Aorta (tissue), 5 donors: ENCODE measurements at places on chromosomes 6 and 20.

DNA sequence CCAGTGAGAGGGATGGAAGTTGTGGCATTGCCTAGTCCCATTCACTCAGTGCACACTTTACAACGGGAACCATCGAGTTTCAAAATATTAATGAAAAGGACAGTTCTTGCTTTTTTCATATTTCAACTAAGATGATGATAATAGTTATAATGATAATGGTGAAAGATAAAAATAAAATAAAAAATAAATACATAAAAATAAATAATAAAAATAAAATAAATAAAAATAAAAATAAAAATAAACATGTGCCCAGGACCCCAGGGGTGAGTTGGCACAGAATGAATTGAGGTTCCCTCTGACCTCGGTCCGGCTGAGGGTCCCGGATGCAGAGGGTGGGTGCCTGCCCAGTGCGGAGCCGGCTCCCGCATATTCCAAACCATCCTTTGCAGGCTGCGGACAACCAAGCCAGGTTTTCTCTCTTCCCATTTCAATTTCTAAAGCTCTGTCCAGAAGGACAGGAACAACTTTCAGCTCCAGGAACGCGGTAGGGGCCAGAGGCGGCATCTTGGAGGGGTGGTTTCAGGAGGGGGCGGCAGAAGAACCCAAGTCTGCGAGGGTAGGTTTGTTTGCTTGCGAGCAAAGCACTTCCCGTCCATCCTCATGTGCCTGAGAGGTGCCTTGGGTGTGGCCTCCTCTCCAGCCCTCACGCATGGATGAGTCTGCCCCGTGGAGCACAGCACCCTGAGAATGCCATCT lies 236.8 kb downstream of the DLL1 start:
- DNase-seq, result no peak

GRCh38 chr6:147855803-147856482 lies 347.5 kb downstream of the SAMD5 start:
- DNase-seq, result no peak

GRCh38 chr6:33623895-33624381 lies 2.8 kb downstream of the ITPR3 start:
- DNase-seq, result no peak

DNA sequence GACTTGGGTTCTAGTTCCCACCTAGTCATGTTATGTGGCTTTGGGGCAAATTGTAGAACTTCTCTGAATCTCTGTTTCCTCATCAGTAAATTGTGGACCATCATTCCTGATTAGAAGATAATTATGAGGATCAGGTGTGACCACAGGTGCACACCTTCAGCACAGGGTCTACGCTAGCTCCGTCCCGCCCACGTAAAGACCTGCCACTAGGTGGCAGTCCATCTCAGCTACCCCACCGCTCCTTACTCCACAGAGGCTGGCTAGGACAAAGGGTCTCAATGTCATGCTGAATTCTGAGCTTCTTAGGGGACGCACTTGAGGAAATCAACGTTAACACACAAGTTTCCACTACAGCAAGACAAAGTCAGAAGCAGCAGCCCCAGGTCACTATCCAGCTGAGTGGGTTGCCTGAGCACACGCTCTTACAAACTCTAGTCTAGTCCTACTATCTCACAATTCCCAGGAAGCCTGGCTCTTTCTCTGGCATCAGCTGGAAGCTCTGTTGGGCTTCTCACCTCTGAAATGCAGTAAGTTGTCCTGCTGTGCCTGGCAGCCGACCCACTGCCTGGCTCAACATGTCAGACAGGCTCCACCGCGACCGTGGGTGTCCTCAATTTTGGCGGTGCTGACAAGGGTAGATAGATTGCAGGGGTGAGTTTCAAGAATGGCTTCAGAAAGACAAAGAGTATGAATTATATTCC lies 2.0 kb upstream of the PLCG1 start:
- no peak for DNase-seq

DNA sequence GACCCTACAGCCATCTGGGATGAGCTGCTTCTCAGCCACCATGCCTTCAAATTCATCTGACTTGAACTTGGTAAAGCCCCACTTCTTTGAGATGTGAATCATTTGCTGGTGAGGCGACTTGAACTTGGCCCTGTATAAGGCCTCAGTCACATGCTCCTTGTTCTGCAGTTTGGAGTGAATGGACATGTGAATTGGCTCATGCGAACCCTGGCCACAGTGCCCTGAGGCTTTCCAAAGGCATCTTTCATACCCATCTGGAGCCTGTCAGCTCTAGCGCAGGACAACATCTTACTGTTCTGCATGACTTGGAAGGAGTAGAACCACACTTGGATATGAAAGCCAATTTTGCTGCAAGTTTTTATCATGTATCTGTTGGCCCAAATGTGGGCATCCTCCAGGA lies 244.0 kb upstream of the FAM83B start:
- no peak for DNase-seq

DNA sequence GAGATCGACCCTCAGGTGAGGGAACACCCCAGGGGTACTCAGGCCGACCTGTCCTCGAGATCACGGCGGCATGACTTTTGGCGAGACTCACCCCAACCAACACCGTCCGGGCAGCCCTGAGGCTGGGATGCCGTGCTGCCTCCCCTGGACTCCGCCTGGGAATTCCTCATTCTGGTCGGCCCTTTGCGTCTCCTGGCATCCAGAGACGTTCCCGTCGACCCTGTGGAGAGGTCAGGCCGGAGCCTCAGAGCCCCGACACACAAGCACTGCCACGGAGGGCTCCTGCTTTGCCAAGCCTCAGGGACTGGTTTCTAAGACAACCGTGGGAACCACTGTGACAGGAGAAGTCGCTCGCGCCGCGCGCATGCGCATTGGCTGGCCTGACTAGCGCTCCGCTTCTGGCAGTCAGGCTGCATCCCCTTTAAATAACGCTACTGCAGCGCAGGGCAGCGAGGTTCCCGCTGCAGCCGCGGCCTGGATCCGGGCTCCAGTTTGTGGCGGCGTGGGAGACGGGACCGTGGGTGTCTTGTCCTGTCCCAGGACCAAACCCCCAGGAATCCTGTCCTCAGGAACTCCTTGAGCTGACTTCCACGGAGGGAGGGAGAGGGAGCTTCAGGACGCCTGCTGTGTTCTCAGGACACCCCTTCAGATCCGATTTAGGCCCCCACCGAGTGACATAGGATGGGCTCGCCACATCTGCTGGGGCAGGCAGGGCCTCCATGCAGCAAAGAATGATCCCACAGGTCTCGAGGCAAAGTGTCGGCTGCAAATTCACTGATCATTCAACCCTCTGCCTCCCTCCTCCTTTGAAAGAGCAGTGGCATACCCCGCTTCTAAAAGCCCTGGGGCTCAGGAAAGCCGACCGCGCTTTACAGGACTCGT lies 163.2 kb upstream of the ZNF337 start:
- DNase-seq, result peak; percentile 93
